ENCODE measurements at places on chromosomes 5 and 9. TPM values are rescaled to one million over a fixed set of nuclear protein-coding genes. Genes with fewer than 3 reads are reported as not detected.

Gene NUDT2
- total RNA-seq = 19.5 TPM

DNA sequence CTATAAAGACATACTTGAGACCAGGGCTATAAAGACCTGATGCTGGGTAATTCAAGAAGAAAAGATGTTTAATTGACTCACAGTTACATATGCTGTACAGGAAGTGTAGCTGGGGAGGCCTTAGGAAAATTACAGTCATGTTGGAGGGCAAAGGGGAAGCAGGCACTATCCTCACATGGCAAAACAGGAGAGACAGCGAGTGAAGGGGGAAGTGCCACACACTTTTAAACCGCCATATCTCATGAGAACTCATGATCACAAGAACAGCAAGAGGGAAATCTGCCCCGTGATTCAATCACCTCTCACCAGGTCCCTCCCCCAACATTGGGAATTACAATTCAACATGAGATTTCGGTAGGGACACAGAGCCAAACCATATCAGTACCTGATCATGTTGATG lies 89.9 kb upstream of the ADAMTSL1 start:
- no peak for DNase-seq

Gene FKBP15
- 23.3 TPM for total RNA-seq

DNA sequence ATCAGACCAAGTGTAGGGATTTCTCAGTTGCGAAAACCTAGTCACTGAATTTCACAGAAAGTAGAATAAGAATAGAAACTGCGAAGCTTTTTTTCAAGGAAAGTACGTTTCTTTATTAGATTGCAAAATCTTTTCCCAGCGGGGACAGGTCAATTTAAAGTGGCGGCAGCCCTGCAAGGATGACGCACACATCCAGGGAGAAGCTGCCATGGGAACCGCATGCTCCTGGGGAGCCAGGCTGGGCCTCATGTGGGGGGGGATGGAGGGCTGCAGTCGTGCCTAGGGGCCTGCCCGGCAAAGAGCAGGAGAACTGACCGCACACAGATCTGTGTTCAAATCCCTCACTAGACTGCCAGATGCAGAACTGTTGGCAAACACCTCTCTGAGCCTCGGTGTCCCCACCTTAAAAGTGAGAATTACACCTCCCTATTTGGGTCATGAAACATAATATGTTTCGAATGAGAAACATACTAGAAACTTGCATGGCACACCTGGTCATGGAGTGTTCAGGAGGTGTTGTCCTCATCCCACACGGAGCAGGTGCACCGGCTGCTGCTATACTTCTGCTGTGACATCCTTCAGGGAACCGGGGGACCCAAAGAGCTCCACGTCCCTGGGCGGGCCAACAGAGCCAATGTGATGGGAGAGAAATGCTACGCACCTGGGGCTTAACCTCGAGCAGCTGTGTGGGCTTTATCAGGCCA lies 127.8 kb upstream of the PHYKPL start:
- no peak for DNase-seq

DNA sequence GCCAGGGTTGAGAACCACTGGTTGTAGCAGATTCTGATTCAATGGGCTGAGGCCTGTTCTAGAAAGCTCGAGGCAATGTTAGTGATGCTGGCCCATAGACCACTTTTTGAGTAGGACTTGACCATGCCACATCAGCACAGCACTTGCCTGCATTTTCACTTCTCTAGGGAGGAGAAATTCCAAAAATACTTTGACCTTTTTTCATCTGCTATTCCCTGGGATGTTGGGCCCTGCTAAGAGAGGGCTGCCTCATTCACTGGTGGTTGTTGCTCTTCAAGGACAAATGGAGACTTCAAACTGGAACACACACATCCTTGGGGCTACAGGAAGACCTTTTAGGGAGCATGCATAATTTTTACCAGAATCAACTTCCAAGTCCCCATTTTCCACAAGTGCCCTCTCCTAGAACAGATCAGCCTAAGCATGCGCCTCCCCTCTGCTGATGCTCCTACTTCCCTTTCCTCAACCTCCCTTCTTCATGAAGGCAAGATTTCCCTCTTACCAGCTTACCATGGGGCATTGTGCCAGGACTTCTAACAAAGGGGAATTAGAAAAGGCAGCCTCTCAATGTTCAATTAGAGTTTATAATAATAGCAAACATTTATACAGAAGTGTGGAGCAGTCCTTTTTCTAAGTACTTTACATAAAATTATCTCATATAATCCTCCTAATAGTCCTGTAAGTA lies 12.7 kb upstream of the TGFBI start:
- DNase-seq = no peak

- DNase-seq = no peak
Observed at GRCh38 chr9:92720807-92721535, 43.7 kb downstream of the BICD2 start.

DNA sequence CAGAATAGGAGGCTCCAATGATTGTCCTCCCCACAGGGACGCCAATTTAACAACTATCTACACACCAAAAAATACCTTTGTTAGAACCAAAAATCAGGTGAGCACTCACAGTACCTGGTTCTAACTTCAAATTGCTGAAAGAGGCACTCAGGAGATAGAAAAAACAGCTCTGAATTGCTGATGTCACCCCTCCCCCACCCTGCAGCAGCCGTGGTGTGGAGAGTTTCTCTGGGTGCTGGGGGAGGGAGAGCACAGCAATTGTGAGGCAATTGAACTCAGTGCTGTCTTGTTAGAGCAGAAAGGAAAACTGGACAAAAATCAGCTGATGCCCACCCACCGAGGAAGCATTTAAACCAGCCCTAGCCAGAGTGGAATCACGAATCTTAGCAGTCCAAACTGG lies 41.8 kb downstream of the TNFSF8 start:
- DNase-seq = no peak

DNA sequence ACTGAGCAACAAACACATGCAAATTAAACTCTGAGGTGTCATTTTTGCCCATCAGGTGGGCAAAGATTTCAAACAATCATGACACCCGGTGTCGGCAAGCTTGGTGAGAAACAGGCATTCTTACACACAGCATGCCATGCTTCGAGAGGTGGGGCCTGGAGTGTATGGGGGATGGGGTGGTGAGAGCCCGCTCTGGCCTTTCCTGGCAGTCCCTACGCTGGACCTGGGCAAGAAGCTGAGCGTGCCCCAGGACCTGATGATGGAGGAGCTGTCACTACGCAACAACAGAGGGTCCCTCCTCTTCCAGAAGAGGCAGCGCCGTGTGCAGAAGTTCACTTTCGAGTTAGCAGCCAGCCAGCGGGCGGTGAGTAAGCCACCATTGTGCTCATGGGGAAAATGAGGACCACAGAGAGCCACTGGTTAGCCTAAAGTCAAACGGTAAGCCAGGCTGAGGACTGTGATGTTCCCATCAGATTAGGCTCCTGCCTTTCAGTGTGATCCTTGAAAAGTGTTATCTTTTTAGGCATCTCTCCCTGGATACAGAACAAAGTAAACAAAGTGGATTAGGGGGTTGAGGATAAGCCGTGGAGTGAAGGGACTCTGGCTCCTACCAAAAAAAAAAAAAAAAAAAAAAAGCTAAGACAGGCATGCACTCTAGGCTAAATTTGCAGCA lies 9.4 kb downstream of the MYOZ3 start:
- DNase-seq = no peak

DNA sequence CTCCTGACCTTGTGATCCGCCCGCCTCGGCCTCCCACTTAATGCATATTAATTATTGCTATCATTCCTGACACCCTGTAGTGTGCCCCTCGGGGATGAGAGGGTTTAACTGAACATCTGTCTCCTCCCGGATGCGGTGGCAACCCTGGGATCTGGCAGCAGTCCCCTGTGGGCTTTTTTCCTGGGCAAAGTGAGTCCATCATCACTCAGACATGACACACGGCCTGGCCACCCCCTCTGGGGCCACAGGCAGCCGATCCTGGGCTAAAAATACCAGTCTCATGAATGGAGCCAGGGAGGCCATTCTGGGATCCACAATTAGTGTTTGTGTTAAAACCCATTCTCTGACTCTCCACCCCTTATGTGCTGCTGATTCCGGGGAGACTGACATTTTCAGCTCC lies 161.2 kb downstream of the RGS3 start:
- no peak for DNase-seq

DNA sequence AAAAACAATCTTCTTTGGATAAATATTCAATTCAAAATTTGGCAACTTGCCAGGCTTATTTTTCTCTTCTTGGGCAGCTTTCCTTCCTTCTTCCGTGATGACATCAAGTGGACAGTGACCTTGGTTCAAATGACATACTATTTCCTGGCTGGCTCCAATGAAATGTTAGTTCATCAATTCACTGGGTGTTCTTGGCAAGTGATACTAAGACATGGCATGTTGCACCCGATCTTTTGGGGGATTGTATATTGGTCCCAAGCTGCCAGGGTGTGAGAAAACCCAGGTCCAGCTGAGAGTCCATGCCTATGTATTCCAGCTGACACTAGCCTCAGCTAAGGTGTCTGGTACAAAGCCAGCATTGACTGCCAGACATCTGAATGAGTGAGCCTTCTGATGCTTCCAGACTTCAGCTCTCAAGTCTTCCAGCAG lies 252.9 kb downstream of the MAT2B start:
- no peak for DNase-seq

- DNase-seq = no peak
Observed at GRCh38 chr5:168601972-168602371, 22.8 kb upstream of the PANK3 start.

Gene CYSRT1
- total RNA-seq = 1.1 TPM

- no peak for DNase-seq
Observed at GRCh38 chr9:10571699-10572098, 41.1 kb downstream of the PTPRD start.
